ENCODE measurements at places on chromosomes 4 and X.
A peak's percentile ranks its signal among the peaks of the same experiment; 100 is the strongest.

DNA sequence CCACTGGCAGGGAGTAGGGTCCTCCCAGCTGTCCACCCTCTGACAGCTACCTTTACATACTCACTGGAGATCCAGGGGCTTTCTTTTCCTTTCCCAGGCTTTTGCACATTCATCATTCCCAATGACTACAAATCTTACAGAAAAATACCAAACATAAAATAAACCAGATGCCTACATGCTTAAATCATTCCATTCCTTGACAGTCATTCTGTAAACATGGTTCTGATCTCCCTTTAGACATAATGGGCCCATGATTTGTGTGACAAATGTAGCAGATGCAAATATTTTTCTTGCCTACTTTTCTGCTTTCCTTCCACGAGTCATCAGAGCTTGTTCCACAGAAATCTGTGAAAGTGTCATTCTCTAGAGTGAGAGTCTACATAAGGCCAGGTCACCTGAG, 207.0 kb downstream of the IDS start:
- no peak for DNase-seq

DNA sequence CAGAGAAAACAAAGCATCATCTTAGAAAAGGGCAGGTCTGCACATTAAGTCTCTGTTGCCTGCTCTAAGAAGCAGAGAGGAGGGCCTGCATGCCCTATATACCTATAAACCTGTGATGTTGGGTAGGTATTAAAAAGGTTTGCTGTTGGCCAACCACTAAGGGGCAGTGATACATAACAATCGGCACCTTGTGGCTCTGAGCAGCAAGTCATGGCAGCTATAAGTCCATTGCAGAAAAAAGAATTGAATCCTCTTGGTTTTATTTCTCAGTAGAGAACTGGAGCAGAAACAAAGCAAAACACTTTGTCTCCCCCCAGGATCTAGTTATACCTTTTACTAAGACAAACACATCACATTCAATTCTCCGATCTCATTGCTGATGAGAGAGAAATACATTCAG, 1364.4 kb downstream of the STIM2 start:
- no peak for DNase-seq

DNA sequence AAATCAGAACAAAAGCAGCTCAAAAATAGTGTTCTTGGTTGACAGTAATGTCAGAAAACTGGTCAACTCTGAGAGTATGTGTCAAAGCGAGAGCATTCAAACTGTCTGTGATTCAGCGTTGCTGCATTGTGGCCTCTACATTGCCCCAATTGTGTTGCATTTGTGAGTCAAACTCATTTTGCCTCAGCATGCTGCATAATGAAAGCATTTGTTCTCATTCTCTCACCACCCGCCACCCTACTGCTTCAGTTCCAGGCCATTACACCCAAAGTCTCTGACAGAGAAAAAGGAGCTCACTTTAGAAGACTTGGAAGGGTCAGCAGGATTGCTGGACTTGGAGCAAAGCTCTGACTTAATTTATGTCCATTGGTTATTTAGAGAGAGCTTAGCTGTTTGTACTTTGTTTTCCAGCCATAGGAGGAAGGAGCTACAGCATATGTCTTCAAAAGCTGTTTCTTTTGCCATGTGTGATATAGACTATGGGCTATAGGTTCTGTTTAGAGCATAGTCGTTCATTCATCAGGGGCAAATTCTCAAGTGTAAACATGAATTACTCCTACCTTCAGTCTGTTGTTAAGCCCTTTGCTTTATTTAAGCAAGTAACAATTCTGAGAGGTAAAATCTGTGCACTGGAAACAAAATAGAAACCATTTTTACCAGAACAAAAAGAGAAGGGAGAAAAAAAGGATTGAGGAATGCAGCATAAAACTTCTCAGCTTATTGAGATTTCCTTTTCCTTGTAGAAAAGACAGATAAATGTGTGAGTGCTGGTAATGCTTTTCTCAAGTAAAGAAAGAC, 153.4 kb upstream of the ANK2 start:
- DNase-seq, result peak; percentile 42

DNA sequence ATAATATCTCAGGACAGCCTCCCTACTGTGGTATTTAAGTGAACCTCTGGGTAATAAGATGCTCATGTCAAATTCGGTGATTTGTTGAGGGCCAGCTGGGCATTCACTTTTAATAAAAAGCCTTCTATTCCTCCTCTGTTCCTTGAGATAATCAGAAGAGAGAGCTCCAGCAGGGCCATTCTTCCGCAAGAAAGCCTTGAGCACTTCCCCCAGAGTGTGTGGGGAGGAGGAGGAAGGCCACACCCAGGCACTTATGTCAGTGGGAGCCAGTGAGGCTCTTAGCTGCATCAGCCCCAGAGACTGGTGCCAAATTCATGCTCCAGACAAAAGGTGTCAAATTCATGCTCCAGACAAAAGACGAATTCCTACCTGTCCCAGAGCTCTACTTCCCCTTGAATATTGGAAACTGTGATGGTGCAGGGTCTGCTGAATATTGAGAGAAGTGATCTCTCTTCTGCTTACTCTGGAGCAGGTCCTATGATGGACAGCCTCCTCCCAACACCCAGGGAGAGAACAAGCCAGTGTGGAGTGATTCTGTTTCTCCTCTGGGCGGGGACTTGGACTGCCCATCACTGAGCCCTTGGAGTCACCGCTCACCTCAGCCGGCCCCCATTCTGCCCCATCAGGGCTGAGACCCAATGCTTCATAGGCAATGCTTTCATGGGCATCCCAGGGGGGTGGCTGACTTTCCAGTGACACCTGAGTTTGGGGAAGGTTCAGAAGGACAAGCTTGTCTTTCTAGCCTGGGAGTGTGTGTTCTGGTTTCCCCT, 68.1 kb downstream of the FHDC1 start:
- no peak for DNase-seq

- DNase-seq, result no peak
These were observed 87.5 kb upstream of the ZFP42 start for GRCh38 chr4:187908079-187908561.

DNA sequence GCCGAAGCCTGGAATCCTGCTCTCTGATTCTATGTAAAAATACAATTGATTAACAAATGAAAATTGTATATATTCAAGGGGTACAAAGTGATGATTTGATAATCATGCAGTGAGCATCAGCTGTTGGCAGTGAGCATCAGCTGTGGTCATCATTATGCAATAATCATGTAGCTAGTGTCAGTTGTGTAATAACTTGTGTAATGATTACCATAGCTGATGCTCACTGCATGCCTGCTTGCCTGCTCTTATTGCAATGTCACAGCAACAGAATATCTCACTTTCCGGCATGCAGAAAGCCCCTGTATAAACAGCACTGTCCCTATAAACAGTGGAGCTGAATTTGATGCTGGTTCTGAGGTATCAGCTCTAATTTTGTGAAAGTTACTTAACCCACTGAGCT, 46.8 kb downstream of the SULT1B1 start:
- DNase-seq, result no peak

All from GM12865 (cell line).